Osteoblast (primary cell): ENCODE measurements at places on chromosomes 16 and 17.

GRCh38 chr16:13997933-13998332 lies 73.2 kb upstream of the MRTFB start:
- DNase-seq, result no peak

- DNase-seq, result no peak
Measured at GRCh38 chr17:40859536-40859935, 7.5 kb downstream of the KRT12 start.

DNA sequence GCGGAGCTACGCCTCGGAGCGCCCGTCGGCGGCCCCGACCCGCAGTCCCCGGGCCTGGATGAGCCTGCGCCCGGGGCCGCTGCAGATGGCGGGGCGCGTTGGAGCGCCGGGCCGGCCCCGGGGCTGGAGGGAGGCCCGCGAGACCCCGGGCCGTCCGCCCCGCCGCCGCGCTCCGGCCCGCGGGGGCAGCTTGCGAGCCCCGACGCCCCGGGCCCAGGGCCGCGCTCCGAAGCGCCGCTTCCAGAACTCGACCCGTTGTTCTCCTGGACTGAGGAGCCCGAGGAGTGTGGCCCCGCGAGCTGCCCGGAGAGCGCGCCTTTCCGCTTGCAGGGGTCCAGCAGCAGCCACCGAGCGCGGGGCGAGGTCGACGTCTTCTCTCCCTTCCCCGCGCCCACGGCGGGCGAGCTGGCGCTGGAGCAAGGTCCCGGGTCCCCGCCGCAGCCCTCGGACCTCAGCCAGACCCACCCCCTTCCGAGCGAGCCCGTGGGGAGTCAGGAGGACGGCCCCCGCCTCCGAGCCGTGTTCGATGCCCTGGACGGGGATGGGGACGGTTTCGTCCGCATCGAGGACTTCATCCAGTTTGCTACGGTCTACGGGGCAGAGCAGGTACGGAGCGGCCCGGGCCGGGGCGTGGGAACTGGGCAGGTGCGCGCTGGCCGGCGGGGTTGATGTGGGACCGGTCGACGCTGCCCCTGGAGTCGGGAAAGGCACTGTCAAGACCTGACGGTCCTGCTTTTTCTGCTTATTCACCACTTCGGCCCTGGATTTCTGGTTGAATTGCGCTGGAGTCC lies 861 bp downstream of the RAB11FIP3 start:
- DNase-seq, result peak; percentile 90

DNA sequence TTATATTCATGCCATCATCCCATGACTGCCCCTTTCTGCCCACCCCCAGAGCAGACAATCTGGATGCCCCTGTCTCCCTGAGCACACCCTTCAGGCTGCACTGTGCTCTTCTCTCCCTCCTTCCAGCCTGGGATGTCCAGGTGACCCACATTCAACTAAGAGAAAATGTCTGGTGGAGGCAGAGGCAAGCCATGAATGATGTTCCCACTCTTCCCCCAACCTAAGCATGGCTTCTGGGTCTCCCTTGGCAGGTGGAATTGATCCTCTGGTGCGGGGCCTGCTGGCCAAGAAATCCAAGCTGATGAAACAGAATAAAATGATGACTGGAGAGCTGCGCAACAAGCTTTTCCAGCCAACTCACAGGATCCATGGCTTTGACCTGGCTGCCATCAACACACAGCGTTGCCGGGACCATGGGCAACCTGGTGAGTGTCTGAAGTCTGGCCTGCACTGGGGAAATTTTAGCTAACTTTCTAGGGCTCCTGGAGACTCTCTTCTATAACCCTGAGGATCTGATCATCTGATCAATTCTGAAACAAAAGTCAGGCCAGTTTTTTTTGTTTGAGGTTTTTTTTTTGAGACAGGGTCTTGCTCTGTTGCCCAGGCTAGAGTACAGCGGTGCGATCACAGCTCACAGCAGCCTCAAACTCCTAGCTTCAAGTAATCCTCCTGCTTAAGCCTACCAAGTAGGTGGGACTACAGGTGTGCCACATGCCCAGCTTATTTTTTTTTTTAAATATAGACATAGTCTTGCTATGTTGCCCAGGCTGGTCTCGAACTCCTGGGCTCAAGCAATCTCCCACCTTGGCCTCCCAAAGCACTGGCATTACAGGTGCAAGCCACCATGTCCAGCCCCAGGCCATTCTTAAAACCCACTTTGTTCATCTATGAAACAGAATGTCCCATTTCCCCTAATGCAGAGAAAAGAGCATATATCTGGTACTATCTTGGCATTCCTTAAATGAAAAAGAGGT lies 14.5 kb downstream of the MPO start:
- no peak for DNase-seq

DNA sequence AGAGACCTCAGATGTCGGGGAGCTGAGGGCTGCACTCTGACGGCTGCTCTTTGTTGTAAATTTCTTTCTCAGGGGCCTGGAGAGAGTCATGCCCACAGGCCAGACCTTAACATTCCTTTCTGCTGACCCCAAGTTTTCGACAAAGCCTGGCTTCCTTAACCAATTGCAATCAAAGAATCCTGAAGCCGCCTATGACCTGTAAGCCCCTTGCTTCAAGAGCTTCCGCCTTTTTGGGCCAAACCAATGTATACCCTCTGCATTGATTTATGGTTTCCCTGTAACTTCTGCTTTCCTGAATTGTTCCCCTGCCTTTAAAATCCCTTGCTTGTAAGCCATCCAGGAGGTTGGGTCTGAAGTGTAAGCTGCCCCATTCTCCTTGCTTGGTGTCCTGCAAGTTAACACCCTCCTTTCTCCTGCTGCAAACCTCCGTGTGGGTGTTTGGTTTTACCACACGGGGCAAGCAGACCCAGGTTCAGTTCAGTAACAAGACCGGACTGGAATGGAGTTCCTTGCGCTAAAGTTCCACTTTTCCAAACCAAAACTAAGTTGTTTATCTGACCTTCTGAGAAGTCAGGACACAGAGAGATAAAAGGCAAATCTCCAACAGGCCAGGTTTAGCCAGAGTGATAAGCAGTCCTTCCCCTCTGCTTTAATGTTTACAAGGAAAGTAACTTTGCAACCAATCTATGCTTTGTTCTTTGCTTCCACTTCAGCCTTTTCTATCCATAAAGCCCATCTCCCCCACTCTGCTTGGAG lies 141.6 kb downstream of the KCNJ12 start:
- no peak for DNase-seq

DNA sequence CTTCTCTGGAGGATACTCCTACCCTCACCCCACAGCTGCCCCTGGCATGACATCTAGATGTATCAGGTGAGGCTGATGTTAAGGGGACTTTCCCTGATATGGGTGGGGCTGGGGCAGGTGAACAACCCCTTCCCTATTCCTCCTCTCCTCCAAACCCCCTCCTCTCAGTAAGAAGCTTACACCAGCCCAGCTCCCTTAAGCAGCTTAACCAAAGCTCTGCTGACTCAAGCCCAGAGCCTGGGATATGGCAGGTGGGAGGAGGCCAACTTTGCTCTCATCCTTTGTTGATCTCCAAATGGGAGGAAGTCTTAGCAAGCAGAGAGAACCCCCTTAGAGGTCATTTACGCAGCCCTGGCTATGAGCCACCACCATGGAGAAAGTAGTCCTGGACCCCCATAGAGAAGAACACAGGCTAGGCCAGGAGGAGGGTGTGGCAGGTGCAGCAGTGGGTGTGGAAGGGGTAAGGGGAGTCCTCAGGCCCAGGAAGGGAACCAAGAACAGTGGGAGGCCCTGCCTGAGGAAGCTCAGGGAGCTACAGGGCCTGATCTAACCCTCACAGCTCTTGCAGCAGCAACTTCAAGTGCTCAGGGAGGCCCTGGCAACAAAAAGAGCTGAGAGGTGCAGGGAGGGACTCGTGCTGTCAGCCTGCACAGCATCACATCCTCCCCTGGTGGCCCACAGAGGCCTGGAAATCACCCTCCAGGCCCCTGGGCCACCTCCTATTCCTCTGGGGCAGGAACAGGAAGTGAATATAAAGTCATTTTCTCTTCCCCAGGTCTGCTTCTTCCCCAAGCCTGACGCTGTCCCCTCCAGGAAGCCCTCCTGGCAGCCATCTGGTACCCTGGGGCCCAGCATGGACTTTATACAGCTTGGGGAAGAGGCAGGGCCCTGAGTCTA lies 2.9 kb downstream of the UNC119 start:
- DNase-seq, result no peak

GRCh38 chr17:68431661-68432071 lies 25.6 kb downstream of the WIPI1 start:
- DNase-seq, result peak; percentile 79

DNA sequence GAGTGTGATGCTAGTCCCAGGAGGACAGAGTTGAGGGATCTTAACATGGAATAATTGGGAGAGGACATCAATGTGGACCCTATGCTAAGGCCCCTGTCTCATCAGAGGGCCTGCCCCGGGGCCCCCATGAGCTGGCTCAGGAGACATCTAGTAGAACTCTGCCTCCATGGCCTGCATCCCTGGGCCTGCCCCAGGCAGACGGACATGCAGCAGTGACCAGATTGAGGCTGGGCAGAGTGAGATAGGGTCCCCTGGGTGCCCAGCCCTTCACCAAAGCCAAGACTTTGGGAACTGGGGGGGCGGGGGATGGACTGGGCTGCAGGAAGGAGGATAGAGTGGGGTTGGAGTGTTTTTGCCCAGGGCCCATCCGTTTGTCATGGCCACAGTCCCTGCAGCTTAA lies 115.2 kb downstream of the CCDC182 start:
- DNase-seq, result no peak

- DNase-seq, result peak; percentile 91
Measured at GRCh38 chr17:4998027-4998731, 429 bp downstream of the KIF1C start.

GRCh38 chr16:90032674-90033331 lies 13.5 kb upstream of the DBNDD1 start:
- peak; percentile 68 for DNase-seq

GRCh38 chr16:12429756-12430155 lies 373.9 kb downstream of the CPPED1 start:
- DNase-seq, result no peak

DNA sequence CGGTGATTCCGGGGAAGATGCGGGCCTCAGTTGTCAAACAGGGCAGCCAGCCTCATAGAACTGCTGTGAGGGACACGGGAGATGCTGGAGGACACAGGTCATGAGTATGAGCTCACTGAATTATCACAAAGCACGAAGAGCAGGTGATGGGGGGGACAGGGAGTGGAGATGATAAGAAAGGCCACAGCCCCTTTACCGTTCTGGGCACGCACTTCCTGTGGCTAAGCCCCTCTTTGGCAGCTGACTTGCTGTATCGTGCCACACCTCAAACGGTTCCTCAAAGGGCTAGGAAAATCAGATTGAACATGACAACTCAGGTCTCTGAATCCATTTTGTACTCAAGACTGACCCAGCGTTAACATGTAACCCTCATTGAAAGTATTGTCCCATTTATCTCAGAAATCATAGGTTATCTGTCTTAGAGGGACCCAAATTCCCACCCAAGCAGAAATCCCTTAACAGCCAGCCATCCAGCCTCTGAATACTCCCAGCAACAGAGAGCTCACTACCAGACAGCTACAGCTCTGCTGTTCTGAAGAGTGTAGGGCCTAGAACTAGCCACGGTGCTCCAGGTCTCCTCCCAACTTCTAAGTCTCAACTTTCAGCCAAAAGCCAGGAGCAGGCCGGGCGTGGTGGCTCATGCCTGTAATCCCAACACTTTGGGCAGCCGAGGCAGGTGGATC lies 5.0 kb upstream of the SRL start:
- DNase-seq, result no peak

DNA sequence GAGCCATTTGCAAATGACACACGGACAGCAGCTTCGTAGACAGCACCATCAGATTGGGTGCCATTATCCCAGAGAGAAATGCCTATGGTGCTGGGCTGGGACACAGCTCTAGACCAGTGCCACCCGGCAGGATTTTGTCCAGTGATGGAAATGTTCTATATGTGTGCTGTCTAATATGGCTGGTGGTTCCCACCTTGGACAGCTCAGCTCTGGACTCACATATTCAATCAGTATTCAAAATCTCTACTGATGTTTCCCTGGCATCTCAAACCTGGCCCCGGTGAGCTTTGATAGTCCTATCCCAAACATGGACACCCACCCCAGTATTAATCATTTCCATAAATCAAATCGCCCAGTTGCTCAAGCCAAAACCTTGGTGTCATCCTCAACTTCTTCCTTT lies 23.0 kb downstream of the FA2H start:
- DNase-seq, result no peak

DNA sequence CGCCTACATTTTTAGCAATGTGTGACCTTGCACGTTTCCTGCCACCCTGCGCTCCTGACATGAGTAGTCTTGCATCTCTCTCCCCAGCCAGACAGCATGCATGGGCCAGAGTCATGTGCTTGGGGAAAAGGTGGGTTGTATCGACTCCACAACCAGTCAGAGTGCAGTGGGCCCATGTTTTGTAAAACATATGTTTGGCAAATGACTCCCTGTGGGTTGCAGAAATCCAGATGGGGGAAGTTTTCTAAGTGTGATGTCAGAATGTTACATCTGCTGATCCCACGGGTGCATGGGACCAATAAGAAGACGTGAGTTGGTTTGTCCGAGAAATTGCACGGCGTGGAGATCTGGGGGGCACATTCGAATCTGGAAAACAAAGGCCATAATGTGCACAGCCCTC lies 147.1 kb downstream of the FOXL1 start:
- no peak for DNase-seq

DNA sequence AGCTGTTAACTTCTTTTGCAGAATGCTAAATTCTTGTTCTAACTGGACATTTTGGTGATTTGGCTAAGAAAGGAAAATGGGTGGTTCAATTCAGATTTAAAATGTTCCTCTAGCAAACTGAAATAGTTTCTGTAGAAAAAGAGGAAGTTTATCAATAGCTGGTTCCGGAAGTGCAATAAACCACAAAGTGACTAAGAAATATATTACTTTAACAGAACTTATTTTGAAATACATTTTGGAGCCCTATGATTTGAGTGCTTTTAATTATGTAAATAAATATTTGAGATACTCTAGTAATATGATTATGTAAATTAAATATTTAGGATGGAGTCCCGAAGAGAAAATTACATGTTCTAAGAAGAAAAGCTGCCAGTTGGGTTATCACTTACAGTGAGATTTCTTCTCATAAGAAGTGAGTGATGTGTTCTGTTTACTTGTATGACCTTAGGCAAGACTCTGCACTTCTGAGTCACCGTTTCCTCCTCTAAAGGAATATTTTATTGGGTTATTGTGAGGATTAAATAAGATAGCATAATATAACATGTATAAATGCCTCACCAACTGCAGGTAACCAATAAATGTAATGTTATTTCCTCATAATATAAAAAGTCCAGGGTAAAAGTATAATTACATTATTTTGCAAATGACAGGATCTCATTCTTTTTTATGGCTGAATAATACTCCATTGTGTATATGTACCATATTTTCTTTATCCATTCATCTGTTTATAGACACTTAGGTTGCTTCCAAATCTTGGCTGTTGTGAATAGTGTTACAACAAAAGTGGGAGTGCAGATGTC lies at the start of gene EVI2B:
TSS of gene EVI2B (minus strand) at position 73 of the 800 bp plus-strand sequence. CDS start 8,445 bp downstream, outside the sequence.
- DNase-seq, result no peak

GRCh38 chr17:2563061-2563460 lies 30.4 kb upstream of the PAFAH1B1 start:
- no peak for DNase-seq

GRCh38 chr16:86939609-86940008 lies 361.3 kb downstream of the FOXL1 start:
- no peak for DNase-seq

DNA sequence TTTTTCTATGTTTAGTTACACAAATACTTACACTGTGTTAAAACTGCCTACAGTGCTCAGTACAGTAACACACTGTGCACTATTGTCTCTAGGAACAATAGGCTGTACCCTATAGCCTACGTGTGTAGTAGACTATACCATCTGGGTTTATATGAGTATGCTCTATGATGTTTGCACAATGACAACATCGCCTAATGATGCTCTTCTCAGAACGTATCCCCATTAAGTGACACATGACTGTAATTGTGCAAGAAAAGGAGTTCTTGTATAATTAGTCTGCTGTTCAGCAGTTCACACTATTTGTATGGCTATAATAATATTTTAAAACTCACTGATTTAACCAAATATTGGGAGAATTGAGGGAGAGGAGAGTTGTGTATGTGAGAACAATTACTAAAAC lies 173.7 kb downstream of the TRIM37 start:
- DNase-seq, result no peak
